Activated CD4-positive, alpha-beta T cell treated with anti-CD3 and anti-CD28 coated beads, Interleukin-2, amount 10 ng/mL, durations not matched to agents 7 days and 5 days (primary cell): ENCODE measurements at places on chromosomes 11 and 22. TPM values are rescaled to one million over a fixed set of nuclear protein-coding genes. Genes with fewer than 3 reads are reported as not detected.
A peak's percentile ranks its signal among the peaks of the same experiment; 100 is the strongest.

GRCh38 chr11:60363542-60364470 lies 14.5 kb upstream of the MS4A7 start:
- no peak overlapping the region for H3K4me3 ChIP-seq
- H3K4me1 ChIP-seq = no peaks in the 10 kb centered on the region
- peak; percentile 70 for DNase-seq
- H3K27me3 ChIP-seq = no peaks in the 10 kb centered on the region

LRRC75B gene
- total RNA-seq = 1.0 TPM

NEFH gene
- total RNA-seq = 0.89 TPM

DNA sequence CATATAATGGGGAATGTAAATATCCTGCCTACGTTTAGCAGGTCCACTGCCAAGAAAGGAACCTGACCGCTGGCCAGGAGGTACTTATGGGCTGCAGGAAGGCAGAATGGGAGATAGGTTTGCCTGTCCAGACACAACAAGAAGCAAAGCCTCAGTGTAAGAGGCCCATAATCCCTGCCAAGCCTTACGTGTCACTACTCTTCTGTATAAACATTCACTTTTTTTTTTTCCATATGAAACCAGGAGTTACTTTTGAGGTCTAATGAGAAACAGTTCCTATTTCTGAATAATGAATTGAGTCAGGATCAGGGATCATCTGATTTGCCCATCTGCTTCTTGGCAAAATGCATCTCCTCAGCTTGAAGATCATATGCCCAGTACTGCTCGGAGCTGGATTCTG lies 230.2 kb downstream of the NTM start:
- DNase-seq = no peak
- H3K4me1 ChIP-seq = no peaks in the 10 kb centered on the region
- no peaks in the 10 kb centered on the region for H3K27me3 ChIP-seq
- no peak overlapping the region for H3K4me3 ChIP-seq

- no peak overlapping the region for H3K4me3 ChIP-seq
- DNase-seq = peak; percentile 74
- H3K27ac ChIP-seq = no peak overlapping the region
- peaks cover 33% of the 10 kb centered on the region for H3K4me1 ChIP-seq
These were observed 14.1 kb upstream of the MDK start for GRCh38 chr11:46367244-46367915.

DNA sequence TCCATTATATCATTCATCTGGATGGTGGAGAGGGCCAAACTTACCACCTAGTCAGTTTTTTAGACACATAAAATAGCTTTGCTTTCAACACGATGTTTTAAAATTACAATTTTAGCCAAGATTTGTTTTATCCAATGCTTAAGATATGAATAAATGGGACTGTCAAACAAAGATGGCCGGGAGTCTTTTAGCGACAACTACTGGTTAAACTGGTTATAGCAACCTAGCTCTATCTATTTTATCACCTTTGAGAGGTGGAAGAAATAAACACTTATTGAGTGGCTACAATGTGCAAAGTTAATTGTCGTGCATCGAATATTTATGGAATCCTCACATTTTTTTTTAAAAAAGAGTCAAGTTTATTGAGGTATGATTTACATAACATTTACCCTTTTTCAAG lies 279.8 kb downstream of the MIAT start:
- no peak overlapping the region for H3K27ac ChIP-seq
- H3K36me3 ChIP-seq = no peaks in the 10 kb centered on the region
- DNase-seq = no peak
- H3K4me1 ChIP-seq = no peaks in the 10 kb centered on the region
- H3K27me3 ChIP-seq = no peaks in the 10 kb centered on the region

TEX54 gene
- total RNA-seq = 0.48 TPM

- DNase-seq = no peak
- H3K4me1 ChIP-seq = no peaks in the 10 kb centered on the region
- peaks cover 20% of the 10 kb centered on the region for H3K27me3 ChIP-seq
- no peak overlapping the region for H3K27ac ChIP-seq
- no peaks in the 10 kb centered on the region for H3K36me3 ChIP-seq
These were observed 146.7 kb downstream of the ST3GAL4 start for GRCh38 chr11:126502159-126502558.
